ENCODE measurements at places on chromosomes 1 and 21. TPM values are rescaled to one million over a fixed set of nuclear protein-coding genes. Genes with fewer than 3 reads are reported as not detected.

The CRABP2 gene
- total RNA-seq: 38.1 TPM

The CAPN8 gene
- total RNA-seq: not detected

The CD1E gene
- not detected for total RNA-seq

The CFHR4 gene
- not detected for total RNA-seq

All from epithelial cell of alveolus of lung (primary cell).